B cell (primary cell): ENCODE measurements at places on chromosomes 7 and 10.

GRCh38 chr7:155998766-155999630 lies 186.7 kb upstream of the SHH start:
- no peak for DNase-seq

GRCh38 chr10:91006752-91007346 lies 86.0 kb upstream of the ANKRD1 start:
- peak; percentile 57 for DNase-seq

- no peak for DNase-seq
Measured at GRCh38 chr7:127667759-127668530, 16.0 kb downstream of the SND1 start.

GRCh38 chr7:91979590-91979989 lies 38.9 kb downstream of the AKAP9 start:
- no peak for DNase-seq

DNA sequence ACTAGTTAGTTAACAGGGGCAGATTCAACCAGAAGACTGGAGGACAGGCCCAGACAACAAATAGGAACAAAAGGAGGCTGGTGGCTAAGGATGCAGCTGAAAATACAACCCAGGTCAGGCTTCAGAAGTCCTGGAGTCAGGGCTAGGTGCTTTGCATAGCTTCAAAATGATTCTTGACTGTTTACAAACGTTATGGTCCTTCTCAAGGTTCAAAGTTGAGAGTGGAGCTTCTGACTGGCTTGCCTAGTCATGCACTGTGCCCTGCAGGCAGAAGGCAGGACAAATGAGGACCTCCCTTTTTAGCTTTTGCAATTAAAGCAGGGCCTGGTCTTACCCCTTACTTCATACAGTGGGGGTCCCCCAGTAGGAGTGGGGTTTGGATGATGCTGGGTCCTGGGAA lies 4.4 kb upstream of the CDH23 start:
- no peak for DNase-seq

DNA sequence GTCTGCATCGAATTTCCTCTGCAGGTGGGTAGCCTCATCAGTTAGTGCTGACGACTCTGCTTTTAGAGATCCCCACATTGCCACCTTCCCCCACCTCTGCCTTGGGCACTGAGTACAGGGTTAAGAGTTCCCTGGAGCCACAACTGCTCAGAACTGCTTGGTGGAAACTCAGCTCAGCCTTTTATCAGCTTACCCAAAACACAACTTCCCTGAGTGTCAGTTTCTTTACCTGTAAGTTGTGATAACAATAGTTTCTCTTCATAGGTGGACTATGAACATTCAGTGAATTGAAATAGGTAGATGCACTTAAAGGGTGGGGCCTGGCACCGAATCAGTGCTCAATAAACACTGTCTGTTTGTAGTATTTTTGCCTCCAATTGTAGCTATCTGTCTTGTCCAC lies 11.3 kb downstream of the ASB13 start:
- no peak for DNase-seq

GRCh38 chr7:15855525-15856109 lies 169.1 kb upstream of the MEOX2 start:
- DNase-seq = no peak

DNA sequence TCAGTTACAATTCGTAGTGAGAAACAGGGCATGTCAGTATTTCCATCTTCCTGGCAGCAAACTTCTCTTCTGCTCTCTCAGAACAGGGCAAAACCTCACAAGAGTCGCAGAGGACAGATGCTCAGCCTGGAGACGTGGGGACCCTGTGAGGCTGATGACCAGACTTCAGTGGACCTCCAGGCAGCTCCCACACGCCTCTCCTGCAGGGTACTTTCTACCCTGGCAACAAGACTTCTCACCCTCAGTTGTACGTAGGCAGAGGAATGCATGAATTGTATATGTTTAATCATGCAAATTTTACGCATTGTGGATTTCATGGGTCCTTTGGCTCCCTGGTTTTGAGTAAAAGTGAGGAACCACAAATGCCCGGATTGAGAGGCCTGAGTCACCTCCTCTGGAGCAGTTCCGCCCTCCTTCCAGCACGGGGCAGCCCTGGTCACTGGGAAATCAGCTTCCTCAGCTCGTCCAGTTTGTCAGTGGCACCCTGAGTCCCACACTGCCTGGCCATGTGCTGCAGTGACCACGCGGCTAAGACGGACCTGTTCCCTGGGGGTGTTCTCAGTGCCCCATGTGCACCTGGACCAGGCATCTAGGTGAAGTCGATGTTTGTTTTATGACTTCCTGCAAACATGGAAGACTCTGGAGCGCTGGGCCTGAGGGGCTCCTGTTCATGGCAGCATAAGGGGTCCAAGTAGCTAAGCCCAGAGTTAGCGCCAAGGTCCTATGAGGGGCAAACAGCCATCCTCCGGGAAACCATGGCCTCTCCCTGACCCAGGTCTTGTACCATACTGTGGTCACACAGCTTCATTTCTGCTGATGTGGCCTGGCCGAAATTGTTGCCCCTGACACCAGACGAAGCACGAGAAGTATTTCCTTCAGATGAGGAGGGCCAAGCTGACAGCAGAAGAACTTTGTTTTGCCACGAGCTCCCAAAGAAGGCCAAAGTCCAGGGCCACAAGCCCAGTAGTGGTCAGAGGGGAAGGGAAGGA lies 165.1 kb downstream of the TNS3 start:
- DNase-seq = no peak

GRCh38 chr7:41252957-41253356 lies 449.9 kb downstream of the INHBA start:
- no peak for DNase-seq

DNA sequence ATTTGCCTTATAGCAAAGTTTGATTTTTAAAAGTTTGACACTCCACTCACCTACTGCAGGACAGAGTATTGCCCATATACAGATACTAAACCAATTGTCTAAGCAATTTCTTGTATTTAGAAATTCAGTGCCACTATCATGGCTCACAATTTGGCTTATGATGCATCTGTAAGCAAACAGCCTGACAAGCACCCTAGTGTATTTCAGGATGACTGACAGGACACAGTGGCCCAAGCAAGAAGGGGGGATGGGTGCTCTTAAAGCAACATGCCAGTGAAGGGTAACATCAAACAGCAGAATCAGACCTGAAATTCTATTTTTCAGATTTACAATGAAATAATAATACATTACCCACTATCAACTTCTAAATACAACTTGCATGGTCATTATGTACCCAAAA lies 30.5 kb downstream of the CTNNA3 start:
- no peak for DNase-seq

DNA sequence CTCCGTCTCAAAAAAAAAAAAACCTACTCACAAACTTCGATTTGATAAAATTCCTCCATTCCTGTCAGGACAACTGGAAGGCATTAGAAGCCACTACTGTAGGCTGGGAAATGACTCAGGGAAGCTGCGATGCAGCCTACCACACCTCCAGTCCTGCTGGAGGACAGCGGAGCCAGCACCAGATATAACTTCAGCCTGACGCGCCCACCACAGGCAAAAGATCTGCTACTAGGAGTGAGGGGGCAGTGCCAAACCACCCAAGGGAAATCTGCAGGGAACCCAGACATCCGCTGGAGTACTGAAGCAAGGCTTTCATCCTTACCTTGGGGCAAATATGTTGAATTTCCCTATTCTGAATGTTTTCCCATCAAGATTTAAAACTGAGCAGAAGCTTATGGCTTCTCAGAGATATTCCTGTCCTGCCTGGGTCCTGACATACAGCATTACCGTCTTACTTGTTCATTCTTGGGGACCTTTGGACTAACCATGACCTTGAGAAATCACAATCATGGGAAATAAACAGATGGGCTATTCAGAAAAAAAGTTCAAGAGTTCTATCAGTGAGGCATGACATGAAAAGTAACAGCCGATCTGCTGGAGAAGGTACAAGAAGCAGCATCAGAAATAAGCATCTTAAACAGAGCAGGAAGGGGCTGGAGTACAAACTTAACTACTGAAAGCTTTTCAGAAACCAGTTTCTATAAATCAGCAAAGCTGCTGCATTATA lies 20.4 kb downstream of the BCCIP start:
- DNase-seq = no peak

DNA sequence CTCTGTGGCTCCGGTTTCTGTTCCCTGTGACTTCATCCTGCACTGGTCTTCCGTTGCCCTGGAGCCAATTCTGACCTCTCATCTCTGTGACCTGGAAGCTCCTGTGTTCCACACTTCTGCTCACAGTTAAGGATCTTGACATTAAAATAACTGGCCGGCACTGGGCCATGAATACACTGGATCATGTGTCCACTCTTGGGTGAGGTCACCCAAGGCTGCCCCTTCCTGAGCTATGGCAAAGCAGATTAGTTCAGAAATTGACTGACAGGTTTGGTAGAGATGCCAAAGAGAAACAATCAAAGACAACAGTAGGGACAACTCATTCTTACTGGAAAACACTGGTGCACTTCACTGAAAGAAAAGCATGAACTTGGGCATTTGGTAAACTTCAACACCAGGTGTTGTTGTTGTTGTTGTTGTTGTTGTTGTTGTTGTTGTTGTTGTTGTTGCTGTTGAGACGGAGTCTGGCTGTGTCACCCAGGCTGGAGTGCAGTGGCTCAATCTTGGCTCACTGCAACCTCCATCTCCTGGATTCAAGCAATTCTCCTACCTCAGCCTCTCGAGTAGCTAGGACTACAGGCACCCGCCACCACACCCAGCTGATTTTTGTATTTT lies 36.7 kb upstream of the GRID1 start:
- no peak for DNase-seq

- peak; percentile 61 for DNase-seq
Measured at GRCh38 chr10:49606981-49607535, 3.1 kb upstream of the SLC18A3 start.

DNA sequence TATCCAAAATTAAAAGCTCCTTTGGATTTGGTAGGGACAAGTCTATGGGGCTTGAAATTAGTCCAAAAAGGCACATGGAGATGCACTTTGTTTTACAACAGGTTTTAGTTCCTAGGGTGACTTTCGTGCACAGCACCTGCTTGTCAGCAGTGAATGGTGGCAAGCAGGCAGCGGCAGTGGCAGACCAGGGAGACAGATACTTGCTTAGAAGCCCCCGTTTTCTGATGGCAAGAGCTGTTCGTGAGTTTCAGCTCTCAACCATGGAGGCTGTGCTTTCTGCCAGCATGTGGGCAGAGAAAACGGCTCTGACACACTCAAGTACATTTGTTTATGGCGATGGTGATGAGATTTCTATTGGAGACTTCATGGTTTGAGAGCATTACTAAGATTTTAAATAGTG lies 61.7 kb upstream of the SHH start:
- DNase-seq = no peak

DNA sequence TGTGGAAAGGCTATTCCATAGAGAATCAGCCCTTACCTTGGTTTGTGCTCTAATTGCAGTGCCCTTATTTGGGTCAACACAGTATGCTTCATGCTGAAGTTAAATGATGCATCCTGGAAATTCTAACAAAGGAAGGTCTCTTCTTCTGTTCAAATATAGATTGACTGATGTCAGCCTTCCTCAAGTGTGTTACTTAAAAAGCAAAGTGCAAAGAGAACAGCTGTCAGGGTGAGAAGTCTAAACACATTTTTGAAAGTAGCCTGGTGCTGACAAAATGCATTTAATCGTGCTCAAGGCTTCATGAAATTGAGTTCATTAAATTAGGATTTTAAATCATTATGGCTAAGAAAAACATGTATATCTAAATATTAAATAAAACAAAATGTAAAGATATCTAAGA lies 19.5 kb downstream of the AGR2 start:
- DNase-seq = no peak

DNA sequence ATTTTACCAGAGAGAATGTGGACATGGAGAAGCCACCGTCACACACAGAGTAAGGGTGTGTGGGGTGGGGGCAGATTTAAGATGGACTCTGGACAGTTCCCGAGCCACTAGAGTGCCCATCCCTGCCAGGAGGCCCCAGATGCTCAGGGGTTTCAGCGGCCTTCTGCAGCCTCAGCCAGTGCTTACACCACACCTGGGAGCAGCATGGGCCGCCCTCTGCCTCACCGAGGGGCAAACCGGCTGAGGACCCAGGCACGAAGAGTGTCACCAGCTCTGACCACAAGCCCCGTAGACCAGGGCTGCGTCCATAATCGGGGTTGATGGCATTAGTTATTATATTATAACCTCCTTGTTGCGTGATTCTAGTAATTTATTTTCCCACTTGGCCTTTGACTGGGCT lies 6.7 kb upstream of the MNX1 start:
- DNase-seq = no peak

DNA sequence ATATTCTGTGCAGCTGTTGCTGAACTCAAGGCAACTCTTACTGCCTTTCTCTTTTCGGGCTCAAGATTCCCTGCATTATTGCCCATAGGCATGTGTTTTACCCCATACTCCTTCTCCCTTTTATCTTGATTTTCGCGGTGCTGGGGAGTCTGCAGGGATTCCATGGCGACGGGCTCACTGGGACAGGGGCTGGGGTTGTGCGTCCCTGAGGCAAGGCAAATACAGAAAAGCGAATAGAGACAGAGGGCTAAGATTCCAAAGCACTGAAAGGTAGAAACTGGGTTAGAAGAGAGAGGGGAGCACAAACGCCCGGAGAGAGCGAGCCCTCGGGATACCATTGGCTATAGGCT lies 519 bp upstream of the RPP38 start:
- no peak for DNase-seq

DNA sequence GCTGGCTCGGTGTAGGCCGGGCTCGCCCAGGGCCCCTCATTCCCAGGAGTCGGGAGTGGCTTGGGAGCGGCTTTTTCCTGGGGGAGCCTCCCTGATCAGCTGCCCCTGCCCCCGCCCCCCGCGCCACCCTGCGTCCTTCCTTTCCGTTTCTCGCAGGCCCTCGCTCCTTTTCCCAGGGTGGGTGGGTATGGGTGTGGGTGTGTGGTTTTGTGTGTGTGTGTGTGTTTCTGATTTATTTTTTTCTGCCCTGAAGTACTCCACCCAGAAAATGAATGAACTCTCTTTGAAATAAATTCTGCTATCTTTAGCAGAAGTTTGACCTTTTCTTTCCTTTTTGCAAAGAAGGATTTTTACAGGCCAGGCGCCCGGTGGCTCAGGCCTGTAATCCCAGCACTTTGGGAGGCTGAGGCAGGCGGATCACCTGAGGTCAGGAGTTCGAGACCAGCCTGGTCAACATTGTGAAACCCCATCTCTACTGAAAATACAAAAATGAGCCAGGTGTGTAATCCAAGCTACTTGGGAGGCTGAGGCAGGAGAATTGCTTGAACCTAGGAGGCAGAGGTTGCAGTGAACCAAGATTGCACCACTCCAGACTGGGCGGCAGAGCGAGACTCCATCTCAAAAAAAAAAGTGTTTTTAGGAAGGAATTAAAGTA lies 30.0 kb upstream of the AP5Z1 start:
- no peak for DNase-seq

DNA sequence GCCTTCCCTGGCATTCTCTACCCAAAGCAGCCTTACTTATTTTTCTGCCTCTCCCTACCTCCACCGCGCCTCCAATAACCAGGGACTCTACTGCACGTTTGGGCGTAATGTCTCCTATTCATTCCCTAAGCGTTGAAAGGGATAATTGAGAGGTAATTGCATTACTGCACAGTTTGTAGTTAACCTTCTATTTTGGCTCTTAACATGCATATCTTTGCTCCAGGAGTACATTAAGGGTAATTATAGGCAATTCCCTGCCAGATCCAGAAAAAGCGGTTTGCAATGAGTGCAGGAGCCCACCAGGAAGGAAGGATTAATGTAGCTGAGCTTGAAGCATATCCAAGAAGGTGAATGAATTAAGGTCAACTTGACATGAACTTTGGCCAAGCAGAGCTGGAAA lies 558.4 kb downstream of the TYW1 start:
- DNase-seq = no peak

GRCh38 chr10:31124852-31125251 lies 93.2 kb upstream of the ZNF438 start:
- no peak for DNase-seq

- DNase-seq = no peak
Measured at GRCh38 chr7:95141755-95142154, 182.6 kb downstream of the PON1 start.
